HS-5 (cell line): ENCODE measurements at places on chromosomes 12 and 14.

DNA sequence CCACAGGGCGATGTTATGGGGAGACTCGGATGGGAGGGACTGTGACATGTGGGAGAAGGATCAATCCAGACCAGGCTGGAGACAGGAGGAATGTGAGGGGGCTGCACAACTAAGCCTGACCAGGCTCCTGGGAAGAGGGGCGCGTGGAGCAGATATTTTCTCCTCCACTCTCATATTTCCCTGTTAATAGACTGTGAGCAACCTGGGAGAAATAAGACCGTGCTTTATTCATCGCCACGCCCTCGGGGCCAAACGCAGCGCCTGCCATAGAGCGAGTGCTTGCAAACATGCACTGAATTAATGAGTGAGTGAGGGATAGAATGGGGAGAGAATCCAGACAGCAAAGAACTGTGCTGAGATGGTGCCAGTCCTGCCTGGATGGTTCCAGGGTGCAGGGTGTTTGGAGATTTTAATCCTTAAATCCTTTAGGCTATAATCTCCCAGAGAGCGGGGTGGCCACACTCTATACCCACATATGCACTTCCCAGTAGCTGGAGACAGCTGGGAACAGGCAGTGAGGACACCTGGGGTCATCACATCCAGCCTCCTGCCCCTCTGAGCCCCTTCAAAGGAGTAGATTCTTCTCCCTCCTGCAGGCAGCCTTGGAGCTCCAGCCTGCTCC is 13.6 kb upstream of the FAIM2 start:
- no peak for DNase-seq

DNA sequence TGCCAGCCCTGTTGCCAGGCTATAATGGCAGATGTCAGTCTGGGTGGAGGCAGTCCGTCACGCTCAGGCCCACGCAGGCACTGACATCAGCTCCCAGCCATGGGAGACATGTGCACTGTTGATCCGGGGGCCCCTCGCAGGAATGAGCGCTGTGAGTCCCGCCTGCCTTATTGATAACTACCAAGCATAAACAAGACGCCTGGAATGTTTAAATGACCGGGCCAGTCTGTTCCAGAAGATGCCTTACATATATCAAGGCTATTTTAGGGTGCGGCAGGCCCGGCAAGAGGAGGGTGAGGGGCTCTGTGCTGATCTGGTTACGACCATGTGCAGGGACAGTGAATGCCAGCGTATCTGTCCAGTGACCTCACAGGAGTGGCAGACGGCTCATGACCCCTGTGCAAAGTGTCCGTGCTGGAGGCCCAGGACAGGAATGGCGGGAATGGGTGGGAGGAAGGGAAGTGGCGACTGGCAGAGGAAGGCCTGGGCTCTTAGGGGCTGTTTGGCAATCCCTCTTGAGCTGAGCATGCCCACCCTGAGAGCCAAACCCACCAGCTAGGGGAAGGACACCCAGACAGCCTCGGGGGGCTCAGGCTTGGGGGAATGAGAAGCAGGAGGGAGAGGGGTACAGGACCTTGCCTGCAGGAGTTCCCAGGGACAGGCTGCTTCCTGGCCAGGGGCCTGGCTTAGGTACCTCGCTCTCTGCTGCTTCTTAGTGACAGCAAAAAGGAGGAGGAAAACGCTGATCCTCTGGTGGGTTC is 49.3 kb downstream of the DLK1 start:
- no peak for DNase-seq

DNA sequence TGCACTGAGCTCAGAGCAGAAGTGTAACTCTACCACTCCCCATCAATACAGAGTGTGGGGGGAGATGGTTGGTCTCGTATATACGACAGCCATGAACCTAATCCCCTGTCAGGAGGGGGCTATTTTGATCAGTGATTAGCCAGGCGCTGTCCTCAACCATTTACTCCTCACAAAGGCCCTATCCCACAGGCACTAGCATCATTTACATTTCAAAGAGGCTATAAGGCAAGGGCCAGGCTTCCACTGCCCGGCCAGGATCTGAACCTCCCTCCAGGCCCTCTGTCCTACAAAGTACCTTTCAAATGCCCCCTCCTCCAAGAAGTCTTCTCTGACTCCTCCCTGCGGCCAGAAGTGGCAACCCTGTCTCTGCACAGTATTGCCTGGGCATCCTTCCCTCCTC is 74.7 kb downstream of the ITPK1 start:
- no peak for DNase-seq

- DNase-seq = no peak
Measured at GRCh38 chr14:69357544-69358200, 40.4 kb downstream of the ERH start.

DNA sequence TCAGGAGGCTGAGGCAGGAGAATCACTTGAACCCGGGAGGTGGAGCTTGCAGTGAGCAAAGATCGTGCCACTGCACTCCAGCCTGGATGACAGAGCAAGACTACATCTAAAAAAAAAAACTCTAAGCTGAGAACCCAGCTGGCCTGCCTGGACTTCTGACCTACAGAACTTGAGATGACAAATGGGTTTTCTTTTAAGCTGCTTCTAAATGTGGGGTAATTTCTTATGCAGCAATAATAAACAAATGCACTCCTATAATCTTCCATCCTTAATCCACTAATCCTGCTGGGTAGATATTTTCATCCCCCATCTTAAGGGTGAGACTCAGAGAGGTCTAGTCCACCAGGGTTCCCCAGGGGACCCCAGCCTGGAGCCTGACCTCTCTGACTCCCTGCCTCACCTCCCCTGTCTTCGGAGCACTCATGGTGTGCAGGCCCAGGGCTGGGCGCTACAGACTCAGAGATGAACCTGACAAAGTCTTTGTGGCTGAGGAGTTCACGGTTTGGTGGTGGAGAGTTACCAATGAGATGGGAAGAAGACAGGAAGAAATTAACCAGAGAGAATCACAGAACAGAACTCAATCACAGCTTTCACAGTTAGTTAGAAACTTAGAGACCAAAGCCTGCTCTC is 39.7 kb upstream of the BDKRB2 start:
- no peak for DNase-seq

- no peak for DNase-seq
Measured at GRCh38 chr14:62706217-62706616, 339.0 kb downstream of the KCNH5 start.

DNA sequence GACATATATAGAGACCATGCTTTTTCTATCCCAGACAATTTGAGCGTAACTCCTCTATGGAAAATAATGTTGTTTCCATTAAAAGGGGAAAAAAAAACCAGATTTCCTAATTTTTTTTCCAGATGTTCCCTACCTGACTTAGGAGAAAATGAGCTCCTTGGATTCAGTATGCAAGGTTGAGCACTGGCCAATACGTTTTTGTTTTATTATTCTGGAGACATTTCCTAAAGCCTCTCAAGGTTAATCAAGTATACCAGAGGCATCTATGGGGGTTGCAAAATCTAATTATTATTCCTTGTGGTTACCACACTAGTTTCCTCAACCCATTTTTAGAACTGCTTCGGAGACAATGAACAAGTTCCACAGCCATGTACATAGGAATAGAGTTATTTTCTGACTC is 291.3 kb downstream of the SLC16A7 start:
- no peak for DNase-seq

GRCh38 chr14:71863766-71864165 is 68.5 kb upstream of the RGS6 start:
- no peak for DNase-seq

DNA sequence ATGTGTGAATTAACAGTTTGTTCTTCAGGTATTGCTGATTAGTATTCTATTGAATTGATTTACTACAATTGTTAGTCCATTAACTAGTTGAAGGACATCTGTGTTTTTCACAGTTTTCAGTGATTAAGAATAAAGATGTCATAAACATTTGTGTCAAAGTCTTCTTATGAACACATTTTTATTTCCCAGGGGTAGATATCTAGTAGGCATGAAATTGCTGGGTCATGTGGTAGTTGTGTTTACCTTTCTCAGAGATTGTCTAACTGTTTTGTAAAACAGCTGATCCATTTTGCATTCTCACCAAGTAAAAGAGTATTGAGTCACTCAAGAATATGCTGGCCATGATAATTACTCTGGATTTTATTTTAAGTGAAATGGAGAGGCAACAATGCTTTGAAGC is 1145.3 kb downstream of the FSCB start:
- no peak for DNase-seq

GRCh38 chr14:34104489-34105397 is 153.9 kb upstream of the EGLN3 start:
- DNase-seq = no peak

- no peak for DNase-seq
Measured at GRCh38 chr12:70398862-70399261, 32.8 kb downstream of the KCNMB4 start.

GRCh38 chr12:75635606-75636444 is 124.4 kb upstream of the KRR1 start:
- peak; percentile 65 for DNase-seq

DNA sequence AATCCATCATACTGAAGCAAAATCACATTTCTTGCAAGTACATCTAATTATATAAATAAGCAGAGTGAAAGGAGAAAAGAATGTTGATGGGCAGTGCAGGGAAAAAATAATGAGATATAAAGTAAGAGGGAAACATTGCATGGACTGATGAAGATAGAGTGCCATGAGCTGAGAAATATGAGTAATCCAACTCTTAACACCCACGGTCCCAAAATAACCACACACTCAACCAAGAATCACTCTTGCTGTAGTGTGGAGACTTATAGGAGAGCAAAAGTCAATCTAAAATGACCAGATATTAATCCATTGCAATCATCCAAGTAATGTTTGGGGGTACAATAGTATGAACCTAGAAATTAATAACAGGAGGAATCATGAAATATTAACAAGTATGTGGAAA is 40.2 kb downstream of the MYF5 start:
- DNase-seq = no peak

DNA sequence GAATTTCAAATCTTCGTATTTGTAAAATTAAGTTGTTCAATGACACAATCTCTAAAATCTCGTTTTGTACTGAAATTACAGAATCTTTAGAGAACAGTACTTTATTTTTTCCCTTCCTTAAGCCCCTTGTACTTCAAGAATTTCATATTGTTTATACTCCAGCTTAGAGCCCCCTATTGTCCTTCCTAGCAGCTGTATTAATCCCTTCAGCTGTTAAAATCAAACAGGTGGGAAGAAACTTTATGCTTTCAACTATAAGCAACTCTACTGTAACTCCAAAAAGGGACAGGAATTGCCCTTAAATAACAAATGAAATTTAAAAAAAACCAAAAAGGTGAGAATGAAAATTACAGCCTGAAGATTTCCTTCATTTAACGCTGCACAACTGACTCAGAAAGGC is 1.7 kb downstream of the NACA start:
- no peak for DNase-seq

DNA sequence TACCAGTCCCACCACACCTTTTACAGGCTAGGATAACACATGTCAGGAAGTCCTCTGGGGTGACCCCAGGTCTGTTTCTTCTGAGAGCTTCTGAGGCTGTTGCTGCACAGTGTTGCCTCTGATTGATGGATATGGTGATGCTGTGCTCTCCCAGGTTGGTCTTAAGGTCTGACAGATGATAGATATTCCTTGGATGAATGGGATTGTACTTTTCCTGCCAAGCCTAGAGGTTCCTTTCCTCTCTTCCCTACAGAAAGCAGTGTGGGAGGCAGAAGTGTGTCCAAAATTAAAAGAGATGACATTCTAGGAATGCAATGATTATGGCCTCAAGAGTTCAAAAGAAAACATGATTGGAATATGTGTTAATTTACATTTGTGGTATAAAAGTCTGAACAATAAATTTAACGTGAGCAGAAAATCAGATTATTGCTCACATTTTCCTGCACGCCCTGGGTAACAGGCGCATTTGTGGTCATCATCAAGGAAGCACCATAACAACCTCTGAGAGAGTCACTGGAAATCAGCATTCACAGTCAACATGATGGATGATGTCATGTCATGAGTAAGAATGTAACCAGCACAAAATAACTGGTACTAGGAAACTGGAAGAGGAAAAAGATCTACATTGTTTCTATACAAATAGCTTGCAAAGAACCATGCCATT is 73.7 kb downstream of the BBS10 start:
- DNase-seq = no peak

DNA sequence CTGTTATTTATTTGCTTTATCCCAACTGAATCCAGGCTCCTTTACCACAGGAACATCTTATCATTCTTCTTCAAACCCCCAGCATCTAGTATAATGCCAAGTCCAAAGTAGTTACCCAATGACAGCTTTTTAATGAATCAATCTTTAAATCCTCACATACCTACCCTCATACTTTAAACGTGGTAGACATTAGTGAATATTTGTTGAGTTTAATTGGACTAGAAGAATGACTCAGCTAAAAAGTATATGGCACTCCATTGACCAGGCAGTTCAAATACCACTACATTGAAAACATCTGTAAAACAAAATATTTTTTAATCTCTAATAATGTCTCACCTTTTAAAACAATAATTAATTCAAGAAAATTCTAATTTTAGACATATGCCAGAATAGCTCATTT is 98.1 kb downstream of the ZFC3H1 start:
- no peak for DNase-seq

- DNase-seq = no peak
Measured at GRCh38 chr14:27995691-27996090, 770.9 kb upstream of the FOXG1 start.

DNA sequence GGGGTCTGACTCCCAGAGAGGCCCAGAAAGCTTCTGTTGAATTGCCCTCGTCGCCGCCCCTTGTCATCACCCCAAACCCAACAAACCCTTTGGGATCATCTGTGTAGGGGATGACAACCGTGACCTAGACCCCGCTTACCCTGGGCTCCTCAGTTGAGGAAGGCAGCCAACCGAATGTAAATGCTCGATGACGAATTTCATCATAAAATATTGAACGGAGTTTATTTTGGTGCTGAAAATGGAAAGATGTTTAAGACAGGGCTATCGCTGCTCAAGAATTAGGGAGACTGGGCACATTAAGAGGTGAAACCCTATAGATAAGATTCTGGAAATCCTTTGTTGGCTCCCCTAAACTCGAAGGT is 512 bp downstream of the ACTR10 start:
- DNase-seq = no peak

DNA sequence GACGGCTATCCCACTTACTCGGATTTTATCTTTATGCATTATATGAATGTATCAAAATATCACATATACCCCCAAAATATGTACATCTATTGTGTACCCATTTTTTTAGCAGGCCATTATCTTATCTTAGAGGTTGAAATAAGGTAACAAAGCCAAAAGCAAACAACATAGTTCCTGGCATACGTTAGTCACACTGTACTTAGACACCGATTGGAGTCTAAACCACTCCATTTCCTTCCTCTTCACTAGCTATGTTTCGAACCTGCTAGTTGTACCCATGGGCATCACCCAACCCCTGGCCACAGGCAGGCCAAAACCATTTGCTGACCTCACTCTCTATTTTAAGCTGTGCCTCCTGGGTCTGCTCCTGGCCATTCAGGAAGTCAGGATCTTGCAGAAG is 66.3 kb downstream of the GRIN2B start:
- no peak for DNase-seq

- DNase-seq = no peak
Measured at GRCh38 chr12:9387450-9387849, 179.3 kb upstream of the PZP start.
